ENCODE measurements at places on chromosomes 12 and 14.

GRCh38 chr14:70425354-70425753, 8.5 kb upstream of the SYNJ2BP start:
- no peak for DNase-seq

- DNase-seq: no peak
Measured at GRCh38 chr12:128644664-128645296, 179.0 kb downstream of the SLC15A4 start.

GRCh38 chr12:72089678-72090077, 151.0 kb downstream of the TPH2 start:
- DNase-seq: no peak

DNA sequence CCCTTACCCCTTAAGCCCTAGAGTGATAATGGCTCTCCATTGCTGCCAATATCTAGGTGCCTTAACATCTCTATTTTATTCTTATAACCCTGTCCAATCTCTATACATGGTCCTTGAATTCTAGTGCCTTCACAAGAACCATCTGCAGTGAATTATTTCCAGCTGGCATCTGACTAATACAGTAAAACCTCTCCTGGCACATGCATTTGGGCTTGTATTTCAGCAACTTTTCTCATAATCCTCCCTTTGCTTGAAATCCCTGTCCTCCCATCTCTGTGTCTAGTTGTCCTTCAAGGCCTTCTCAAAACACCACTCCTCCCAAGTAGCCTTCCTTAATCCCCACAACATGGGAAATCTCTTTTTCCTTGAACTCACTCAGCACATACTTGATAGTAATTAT, 14.2 kb upstream of the HMGA2 start:
- no peak for DNase-seq

DNA sequence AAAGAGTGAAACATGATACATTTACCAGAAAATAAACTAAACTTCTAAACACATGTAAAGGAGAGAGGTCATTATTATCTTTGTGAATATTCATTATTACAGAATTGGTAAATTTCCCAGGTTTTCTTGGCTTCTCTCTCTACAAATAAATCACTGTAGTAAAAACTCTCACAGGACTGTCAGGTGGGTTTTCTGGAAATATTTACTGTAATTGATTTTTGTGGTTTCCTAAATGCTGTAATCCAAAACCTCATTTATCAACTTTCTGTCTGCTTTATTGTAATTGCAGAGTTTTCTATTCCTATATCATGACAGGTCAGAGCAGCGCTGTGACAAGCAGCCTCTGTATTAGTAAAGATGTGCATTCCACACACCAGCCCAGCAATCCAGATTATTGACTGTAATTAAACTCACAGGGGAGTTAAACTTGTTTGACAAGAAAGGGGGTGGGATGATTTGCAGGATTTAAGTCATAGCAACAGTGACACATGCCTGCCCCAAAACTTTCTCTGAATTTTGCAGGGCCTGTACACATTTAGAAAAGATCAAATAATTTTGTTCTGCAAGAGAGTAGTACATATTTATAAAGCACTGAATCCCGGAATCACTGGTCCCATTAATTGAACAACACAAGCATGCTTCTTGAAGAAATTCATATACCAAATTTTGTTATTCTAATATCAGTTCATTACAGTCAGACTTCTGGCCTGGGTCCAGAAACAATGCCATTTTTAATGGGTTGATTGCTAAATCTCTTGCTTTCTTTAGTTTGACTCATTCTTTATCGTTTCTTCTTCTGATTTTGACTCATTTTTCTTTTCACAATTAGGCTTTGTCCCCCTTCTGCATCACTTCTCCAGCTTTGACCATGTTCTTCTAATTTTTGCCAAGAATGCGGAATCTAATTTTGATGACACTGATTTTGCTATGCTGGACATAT, 42.2 kb downstream of the PTPRO start:
- no peak for DNase-seq

DNA sequence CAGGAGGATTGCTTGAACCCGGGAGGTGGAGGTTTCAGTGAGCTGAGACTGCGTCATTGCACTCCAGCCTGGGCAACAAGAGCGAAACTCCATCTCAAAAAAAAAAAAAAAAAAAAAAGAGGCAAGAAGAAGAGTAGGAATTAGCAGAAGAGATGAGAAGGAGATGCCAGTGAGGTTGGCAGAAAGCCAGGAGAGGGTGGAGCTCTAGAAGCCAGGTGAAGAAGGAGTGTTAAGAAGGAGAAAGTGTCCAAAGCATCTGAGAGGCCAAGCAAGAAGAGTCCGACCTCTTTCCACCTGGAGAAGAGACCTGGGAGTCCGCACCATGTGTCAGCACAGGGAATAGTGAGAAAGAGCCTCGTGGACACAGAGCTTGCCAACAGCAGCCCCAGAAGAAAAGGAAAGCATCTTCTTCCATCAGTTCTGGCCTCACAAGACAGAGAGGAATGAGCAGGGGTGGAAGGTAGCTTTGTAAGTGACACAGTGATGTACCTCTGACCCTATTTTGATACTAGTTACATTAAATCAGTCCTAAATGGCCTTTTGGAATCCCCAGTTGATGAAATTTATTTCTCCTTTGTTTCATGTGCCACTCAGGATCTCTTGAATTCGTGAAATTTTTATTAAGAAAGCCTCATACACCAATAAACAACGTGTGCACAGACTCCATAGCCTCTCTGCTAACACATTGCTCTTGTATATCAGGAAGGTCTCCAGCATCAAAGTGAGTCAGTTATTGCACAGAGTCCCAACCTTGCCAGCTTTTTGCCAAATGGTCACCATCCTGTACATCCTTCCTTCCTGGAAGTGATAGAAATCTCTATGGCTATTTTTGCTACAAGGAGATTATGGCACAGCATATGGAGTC, 70.6 kb downstream of the SAMD4A start:
- no peak for DNase-seq

GRCh38 chr12:51590347-51591015, 552 bp upstream of the SCN8A start:
- DNase-seq: peak; percentile 68

DNA sequence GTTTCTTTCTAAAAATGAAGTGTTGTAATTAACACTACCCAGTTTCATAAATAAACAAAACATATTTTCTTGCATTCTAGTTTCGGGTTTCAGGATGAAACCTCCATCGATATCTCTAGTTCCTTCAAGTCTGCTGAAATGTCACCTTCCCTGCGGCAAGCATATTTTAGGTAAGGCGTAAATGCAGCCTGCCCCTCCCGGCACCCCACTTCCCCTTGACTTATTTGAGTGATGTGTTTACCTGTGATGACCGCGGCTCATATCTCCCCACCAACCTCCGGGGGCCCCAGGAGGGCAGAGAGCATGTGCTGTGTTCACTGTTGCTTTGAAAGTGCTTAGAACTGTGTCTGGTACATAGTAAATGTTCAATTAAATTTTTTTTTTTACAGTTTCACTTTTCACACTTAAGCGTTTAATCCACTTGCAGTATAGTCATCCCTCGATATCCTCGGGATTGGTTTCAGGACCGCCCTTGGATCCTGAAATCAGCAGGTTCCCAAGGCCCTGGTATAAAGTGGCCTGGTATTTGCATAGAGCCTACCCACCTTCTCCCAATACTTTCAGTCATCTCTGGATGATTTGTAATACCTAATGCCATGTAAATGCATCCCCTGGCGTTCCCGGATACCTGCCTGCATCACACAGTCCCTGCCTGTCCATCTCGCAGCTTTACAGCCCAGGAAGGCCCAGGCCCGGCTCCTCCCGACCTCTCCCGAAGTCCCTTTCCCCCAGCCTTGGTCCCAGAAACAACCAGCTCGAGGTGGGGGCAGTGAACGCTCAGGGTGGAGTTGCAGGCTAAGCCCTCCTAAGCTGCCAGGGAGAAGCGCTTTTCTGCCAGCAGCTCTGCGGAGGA, 40.2 kb upstream of the FBRSL1 start:
- no peak for DNase-seq

DNA sequence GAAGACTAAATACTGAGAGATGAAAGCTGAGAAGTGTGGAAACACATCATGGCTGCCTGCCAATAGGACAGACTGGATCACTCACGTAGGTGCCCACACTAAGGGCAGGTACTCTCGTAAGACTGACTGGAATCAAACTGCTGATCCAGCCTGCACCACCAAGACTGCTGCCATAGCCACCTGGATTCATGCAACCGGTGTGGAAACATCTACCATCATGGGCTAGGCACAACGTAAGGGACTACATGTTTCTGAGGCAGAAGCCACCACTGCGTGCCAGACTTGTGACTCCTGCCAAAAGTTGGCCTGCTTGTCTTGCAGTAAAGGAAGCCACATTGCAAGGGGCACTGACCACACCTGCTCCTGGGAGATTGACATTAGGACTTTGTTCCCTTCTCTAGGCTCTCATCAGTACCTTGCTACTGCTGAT, 3.8 kb downstream of the POMT2 start:
- DNase-seq: no peak

- no peak for DNase-seq
Measured at GRCh38 chr12:70759161-70759918, 122.1 kb upstream of the PTPRB start.

GRCh38 chr12:64494998-64495729, 43.2 kb downstream of the TBK1 start:
- DNase-seq: no peak

Data from activated CD4-positive, alpha-beta T cell treated with anti-CD3 and anti-CD28 coated beads, Interleukin-2, amount 50 U/mL, for 4 hours (primary cell).